ENCODE measurements at places on chromosomes 11 and 22.

- no peak for DNase-seq
Observed at GRCh38 chr11:66488957-66489356, 8.7 kb downstream of the DPP3 start.

DNA sequence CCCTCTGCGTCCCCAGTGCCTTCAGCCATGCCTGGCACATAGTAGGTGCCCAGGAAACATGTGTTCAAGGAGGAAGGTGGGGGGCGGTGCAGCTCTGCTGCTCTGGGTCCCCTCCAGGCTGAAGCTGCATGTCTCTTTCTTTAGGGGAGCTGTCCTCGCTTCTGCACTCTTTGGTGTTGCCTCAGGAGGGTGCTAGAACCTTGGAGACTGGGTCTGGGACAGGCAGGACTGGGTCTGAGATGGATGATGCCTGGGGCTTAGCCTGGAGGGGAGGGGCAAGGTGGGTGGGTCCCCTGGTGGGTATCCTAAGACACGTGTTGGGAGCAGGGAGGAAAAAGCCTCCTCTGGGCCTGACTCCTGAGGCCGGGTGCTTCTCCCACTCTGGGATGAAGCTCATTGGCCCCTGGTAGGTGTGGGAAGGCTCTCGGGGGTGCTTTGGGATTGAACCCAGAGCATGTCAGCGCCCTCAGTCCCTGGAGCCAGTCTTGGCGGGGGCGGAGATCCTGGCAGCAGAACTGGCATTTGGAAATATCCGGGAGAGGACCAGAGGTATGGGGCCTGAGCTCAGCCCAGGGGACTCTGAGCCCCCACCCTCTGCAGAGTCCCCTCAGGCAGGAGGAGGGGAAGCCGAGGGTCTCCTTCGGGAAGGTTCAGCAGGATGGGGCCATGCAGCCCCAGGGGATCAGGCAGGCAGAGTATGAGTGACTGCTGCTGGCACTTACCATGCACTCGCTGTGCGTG, 6.7 kb upstream of the GSTP1 start:
- DNase-seq = peak; percentile 24

- DNase-seq = no peak
Observed at GRCh38 chr22:36733271-36733670, 29.7 kb upstream of the CACNG2 start.

DNA sequence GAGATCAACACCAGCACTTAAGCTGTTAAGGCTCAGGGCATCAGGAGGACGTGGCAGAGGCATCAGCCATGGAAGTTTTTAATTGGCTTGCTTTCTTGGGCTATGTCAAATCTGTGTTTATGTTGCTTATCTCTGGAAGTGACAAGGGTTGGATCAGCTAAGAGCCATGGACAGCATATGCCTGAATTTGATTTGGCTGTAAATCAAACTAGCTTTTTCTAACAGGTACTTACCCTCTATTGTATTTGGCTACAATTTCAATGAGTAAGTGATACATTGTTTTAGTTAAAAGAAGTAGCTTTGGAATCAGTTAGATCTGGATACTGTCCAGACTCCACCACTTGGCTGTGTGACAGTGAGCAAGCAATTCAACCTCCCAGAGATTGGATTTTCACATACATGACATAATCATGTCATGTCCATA, 936.6 kb downstream of the OPCML start:
- no peak for DNase-seq

DNA sequence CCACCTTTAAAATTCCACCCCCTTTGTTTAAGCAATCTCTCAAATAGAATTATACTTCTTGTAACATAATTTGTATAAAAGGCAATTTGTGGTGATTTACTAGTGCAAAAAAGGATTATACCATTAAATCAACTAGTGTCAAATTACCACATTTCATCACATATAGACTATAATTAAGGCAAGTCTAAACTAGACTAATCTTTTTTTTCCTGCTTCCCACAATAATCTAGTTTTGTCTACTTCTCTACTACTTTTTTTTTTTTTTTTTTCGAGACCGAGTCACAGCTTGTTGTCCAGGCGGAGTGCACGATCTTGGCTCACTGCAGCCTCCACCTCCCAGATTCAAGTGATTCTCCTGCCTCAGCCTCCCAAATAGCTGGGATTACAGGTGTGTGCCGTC, 36.1 kb upstream of the FZD4 start:
- DNase-seq = no peak

DNA sequence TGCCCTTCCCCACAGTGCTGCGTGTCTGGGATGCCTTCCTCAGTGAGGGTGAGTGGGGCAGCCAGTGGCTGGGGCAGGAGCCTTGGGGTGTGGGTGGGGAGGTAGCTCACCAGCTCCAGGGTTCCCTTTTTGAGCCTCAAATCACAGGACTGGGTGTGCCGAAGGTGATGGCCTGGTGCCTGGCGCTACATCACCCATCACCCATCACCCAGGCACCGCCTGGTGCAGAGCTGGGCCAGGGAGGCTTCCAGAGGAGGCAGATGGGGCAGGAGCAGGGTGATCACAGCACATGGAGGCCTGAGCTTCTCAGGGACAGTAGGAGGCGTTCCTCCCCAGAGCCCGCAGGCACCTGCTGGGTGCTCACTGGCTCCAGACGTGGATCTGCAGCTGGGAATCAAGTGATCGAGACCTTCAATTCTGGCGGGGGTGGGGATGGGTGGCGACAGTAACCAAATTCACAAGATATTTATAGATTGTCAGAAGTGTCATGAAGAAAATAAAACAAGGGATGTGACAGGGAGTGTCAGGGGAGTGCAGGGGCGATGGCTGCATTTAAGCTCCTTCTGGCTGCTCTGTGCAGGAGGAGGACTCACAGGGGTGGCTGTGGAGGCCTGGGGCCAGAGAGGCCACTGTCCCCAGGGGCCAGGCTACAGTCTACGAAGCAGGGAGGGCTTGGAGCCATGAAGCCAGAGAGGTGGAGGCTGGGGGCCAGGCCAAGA, 3.2 kb downstream of the TBC1D10C start:
- no peak for DNase-seq
